NCI-H510A treated with DMSO at 0.1 percent for 48 hours (cell line): ENCODE measurements at places on chromosomes 1 and 21.

DNA sequence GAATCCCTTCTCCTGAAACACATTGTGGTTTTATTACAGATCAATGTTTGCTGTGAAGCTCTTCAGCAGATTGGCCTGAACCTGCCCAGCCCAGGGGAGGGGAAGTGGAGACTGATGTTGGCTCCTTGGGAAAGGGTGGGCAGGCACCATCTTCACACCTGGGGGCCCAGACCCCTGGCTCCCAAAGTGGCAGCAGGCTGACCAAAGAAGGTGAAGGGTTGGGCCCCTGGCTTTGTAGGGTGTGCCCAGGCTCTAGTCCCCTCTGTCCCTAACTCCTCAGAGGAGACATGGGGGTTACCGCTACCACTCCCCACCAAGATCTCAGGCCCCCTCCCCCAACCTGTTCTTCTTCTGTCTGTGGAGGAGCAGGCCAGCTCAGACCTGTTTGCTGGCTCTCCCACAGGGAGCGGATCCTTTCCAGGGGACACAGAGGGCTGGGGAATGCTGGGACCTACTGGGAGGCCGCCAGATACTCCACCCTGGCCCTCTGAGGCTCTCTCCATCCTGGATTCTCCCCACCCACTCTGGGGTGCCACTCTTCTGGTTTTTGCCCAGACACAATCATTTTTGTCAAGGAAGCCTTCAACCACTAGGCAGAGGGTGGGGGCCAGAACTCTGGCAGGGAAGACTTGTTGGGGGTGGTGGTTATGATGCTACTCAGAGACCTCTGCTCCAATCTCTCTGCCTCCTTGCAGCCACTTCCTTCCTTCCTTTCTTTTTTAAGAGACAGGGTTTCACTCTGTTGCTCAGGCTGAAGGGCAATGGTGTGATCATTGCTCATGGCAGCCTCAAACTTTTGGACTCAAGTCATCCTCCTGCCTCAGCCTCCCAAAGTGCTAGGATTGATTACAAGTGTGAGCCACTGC, 5.0 kb upstream of the EFNA3 start:
- no peak for DNase-seq

DNA sequence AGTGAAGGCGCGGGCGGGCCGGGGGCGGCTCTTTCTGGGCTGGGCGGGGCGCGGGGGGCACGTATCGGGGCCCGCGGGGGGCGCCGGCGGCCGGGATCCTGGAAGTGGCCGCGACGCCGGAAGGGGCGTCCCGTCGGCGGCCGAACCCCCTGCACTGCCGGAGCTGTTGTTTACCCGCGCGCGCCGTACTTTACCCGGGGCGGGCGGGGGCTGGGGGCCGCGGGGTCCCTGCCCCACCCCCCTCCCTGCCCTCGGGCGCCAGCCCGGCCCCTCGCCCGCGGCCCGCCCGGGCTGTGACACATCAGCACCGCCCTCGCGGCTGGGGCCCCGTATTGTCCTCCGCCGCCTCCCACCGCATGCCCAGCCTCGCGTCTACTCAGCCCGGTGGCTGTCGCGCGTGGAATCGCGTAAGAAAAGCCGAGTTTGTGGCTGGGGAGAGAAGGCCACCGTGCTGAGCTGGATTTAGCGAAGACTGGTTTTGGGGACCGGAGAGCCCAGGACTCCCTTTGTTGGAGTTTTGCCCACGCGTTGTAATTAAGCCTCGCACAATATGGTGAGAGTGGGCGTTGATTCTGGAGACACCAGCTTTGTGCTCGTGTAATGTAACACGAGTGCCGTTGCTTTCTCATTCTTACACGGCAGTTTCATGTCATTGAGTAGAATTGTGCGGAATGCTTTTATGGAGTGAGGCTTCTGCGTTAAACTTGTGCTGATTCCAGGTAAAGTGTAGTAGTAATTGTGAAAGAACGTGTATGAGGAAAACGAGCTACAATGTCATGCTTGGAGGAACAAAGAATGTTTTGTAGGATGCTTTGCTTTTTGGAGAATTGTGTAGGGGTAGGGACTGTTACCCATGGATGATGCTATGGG, 559 bp downstream of the BACH1 start:
- peak; percentile 68 for DNase-seq

DNA sequence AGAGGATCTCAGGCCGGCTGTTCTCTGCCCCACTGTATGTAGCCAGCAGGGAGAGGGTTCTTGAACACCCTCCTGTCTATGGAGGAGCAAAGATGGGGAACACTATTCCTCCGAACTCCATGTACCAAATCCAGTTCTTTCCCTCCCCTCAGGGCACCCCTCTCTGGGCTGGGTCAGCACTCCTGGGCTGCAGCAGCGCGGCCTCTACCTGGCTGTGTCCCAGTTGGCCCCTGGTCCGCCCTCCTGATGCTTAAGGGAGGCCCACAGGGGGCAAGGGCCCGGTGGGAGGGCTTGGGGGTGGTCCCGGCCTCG, 471 bp upstream of the ADPRS start:
- no peak for DNase-seq

DNA sequence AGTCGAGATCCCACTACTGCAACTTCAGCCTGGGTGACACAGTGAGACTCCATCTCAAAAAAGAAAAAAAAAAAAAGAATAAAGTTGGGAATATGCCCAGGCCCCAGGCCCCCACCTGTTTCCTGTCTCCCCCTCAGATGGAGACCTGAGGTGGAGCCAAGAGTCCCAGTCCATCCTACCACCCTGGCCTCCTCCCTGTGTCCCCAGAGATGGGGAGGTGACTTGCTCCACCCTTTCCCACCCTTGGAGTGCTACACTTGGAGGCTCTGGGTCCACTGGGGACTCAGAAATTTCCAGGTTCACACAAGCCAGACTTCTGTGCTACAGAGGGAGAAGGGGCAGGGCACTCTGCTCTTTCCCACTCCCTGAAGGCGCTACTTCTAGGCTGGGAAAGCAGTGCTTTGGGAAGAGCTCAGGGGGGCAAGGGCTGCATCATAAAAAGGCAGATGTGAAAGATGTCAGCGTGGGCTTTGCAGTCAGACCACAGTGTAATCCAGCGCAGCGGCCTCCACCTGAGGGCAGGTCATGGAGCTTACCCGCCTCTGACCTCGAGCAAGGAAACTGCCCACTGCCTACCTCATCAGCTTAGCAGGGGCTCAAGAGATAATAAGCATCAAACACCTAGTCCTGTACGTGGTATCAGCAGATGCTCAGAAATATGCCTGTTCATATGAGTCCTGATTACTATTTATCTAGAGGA, 13.4 kb downstream of the TMEM63A start:
- DNase-seq: no peak

GRCh38 chr1:221477252-221477651, 264.6 kb downstream of the DUSP10 start:
- DNase-seq: no peak

DNA sequence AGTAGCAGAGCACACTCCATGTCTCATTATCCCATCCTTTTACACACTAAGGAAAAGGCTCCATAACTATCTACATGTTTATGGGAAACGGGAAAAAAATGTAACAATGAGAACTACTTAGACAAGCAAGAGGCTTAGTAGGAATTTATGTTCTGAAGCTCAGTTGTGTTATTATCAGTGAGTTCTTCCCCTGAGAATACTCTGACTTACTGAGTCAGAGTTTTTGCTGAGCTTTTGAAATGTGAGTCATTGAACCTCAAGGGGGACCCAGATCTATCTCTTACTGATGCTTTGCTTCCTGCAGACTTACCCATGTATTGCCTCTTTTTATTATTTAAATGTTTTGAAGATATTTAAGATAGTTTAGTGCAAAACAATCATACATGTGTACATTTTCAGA, 20.1 kb downstream of the CFHR5 start:
- DNase-seq: no peak

DNA sequence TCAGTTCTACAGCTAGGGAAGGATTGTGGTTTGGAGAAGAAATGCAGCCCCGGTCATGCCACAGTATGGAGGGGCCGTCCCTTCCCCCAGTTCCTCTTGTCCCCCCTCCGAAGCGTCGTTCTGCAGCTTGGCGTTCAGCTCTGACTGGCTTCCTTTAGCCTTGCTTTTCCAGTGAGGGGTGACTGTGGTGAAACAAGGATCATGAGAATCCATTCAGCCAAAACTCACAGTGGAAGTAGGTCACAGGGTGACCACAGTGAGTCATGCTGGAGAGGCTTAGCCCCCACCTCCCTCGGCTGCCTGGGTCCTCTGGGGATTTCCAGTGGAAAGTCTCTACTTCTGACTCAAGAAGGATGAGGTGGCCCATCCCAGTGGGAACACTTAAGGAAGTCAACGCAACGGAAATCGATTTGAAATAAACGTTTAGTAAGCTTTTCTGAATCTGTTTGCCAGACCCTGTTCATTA, 37.3 kb upstream of the COL6A2 start:
- DNase-seq: no peak

GRCh38 chr1:66041654-66042053, 249.0 kb downstream of the PDE4B start:
- DNase-seq: no peak
